ENCODE measurements at places on chromosomes 4 and X.

DNA sequence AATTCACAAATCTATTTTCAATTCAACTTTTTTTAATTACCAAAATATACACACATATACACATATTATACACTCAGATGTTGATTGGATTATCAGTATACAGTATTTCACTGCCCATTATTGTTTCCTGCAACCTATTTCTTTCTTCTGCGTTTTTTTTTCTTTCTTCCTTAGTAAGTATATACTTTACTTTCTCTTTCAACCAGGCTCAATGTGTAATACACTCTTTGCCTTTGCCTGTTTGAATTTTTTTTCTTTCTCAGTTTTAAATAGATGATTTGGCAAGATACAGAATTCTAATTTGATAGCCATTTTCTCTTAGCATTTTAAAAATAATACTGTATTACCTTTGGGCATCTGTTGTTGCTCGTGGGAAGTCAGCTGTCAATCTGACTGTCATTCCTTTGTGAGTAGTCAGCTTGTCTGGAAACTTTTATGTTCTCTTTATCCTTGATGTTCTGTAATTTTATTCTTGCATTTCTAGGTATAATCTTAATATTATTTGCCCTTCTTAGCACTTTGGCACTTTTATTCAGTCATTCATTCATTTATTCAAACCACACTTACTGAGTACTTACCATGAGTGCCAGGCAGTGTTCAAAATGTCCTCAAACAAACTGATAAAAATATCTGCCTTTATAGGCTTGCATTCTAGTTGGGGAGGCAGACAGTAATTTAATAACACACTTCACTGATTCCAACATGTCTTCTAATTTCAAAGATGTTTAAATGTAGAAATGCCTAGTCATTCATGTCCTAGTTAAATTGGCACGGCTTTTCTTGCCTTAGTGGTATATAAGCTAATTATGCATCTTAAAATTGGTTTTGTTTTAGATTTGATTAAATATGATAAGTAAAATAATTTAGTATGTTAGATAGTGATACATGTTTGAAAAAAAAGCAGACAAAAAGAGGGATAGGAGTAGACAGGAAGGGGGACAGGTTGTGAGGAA, 3.7 kb downstream of the USP38 start:
- no peak for DNase-seq

DNA sequence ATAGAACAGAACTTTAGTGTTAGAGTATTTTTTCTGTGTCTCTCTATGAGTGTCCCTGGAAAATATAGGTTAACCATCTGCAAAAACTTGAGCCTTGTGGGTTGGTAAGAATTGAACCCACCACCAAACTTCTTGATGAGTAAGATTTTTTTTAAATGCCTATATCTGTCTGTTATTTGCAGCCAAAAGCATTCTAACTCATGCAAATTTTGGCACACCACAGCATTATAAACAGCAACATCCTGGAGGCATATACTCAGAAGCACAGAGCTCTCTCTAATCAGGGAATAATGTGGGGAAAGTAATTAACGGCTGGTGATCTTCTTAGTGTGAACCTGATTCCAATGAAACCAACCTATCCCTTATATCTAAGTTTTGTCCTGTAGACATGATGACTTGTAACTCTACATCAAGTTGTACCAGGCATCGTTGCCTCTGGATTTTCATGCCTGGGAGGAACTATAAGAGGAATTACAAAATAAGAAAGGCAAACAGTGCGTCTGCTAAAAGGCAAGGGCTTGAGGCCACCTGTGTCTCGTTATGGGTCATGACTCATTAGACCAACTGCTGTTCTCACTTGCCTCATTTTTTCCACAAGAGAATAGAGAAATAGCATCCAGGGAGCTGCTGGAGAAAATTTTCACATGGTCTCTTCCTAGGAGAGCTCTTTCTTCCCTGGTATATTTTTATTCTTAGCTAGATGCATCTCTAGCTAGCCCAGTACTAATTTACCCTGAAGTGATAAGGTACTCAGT, 202.4 kb downstream of the CHIC2 start:
- DNase-seq = no peak

DNA sequence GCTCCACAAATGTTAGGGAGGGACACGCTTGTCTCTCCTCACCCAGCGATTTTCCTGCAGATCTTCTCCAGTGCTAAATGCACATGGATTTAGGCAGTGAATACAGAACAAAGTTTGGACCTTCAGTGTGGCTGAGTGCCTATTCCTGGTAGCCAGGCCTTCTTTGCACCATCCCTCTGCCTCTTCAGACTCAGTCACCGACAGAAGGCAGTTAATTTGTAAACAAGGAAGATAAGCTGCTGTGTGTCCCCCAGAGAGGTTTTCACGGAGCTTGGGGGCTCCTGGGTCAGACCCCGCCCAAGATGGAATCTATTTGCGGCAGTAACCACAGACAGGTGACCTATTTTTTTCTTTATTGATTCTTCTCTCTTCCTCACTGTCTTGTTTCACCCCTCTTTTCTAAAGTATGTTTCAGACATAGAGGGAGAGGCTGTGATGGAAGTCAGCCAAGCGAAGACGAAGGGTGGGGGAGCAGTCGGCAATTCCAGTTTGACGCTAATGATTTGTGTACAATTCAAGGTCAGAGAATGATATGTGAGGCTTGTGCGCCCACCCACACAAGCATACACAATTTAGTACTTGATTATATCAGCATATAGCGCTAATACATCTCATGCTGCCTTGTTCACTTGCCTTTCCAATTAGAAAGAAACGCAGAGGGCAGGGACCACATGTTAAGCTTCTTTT, 200.8 kb downstream of the MGST2 start:
- no peak for DNase-seq

DNA sequence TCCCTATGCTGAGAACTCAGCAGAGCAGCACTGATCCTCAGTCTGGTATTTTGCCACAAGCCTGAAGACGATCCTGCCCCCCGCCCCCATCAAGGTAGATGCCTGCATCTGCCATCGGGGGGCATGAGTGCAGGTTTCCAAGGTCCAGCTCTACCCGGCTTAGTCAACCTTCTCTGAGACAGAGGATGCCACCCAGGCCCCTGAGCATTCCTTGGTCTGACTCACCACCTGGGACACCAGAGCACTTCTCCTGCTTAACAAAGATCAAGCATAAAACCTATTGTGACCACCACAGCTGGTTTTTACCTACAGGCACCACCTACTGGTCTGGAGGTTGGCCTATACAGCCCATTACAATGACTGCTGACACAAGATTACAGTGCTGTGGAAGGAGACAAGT, 1168.1 kb downstream of the PCDH19 start:
- DNase-seq = no peak

GRCh38 chrX:48107717-48108116, 22.7 kb upstream of the SPACA5B start:
- no peak for DNase-seq

DNA sequence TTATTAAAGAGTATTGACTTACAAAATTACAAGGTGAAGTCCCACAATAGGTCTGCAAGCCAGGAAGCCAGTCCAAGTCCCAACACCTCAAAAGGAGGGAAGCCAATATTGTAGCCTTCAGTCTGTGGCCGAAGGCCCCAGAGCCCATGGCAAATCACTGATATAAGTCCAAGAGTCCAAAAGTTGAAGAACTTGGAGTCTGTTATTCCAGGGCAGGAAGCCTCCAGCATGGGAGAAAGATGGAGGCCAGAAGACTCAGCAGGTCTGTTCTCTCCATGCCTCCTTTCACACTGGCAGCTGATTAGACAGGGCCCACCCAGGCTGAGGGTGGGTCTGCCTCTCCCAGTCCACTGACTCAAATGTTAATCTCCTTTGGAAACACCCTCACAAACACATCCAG, 18.1 kb downstream of the TDO2 start:
- DNase-seq = no peak

DNA sequence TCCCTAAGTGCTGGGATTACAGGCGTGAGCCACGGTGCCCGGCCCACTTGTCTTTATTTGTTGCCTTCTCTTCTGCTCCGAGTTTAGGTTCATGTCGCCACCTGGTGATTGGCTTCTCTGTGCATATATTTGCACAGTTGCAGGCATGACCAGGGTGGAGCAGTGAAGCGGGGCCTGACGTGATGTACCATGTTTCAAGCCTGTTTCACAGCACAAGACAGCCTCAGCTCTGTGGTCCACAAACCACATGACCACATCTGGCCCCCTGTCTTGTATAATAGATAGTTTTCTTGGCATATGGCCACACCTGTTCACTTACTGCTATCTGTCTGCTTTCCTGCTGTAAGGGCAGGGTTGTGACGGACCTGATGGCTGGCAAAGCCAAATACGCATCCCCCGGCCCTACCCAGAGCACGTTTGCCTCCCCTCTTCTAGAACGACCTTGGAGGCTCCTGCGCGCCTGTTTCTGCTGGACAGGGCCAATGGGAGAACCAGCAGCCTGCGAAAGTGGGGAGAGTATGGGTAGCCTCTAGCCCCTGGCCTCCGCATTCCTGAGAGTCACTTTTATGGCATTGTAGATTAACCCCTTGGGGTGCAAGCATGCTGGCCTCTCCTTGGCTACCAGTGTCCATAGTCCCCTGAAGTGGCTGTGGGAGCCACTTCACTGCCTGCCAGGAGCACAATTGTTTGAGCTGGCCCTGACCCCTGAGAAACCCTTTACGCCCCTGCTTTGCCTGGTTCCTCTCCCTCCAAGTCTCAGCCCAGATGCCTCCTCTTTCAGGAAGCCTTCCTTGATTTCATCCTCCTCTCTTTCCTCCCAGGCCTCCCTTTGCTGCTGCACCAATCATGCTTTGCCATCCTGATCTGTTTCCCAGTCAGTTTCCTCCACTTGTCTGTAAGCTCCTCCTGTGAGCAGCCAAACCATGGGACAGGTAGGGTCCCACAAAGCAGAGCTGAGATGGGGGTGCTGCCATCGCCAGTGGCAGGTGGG, 6.0 kb upstream of the SH3TC1 start:
- no peak for DNase-seq

GRCh38 chrX:112677167-112677566, 2.6 kb downstream of the LHFPL1 start:
- no peak for DNase-seq

- DNase-seq = no peak
Measured at GRCh38 chr4:107629318-107629717, 90.7 kb downstream of the PAPSS1 start.

DNA sequence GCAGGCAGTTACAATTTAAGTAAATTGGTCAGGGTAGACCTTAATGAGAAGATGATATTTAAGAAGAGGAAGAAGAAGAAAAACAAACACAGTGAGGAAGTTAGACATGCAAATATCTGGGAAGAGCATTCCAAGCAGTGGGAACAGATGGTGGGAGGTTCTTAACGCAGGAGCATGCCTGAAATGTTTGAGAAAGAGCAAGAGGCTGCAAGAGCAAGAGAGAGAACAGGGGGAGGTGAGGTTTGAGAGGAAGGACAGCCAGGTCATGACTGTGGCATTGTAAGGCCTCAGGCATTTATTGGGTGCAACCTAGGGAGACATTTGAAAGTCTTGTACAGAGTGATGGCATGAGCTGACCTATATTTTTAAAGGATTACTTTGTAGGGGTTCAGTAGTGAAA, 136.0 kb downstream of the UGT8 start:
- DNase-seq = no peak

DNA sequence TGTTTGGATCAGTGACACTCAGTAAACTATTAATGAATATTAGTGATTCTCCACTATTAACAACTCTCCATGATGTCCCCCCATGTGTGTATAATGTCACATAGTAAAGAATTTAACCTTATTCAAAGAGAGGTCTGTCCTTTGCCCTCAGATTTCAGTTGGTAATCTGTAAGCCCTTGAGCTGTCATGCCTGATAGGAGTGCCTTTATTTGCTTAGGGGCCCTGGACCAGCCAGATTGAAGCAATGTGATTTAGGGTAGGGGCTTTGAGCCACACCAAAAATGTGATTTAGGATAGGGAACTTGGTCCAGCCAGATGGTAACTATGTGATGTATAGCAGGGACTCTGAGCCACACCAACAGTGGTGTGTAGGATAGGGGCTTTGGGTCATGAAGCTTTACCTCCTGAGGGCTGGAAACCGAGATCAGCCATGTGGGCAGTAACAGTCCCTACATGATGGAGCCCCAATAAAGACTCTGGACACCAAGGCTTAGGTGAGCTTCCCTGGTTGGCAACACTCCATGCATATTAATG, 44.3 kb upstream of the PAGE4 start:
- DNase-seq = no peak

GRCh38 chrX:28609917-28610613, 22.8 kb downstream of the IL1RAPL1 start:
- DNase-seq = no peak

DNA sequence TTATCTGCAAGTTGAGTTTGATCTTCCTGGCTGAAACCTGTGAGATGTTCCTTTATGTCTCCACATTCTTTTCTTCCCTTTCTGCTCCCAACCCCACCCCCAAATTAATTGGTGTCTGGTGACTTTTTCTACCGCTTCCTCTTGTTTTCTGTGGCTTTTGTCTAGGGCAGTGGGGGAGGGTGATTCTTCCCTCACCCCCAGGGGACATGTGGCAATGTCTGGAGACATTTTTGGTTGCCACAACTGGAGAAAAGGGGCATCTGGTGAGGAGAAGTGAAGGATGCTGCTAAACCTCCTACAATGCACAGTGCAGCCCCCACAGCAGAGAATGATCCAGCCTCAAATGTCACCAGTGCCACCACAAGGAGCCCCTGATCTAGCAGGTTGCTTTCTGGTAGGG, 152.9 kb downstream of the NHS start:
- no peak for DNase-seq

DNA sequence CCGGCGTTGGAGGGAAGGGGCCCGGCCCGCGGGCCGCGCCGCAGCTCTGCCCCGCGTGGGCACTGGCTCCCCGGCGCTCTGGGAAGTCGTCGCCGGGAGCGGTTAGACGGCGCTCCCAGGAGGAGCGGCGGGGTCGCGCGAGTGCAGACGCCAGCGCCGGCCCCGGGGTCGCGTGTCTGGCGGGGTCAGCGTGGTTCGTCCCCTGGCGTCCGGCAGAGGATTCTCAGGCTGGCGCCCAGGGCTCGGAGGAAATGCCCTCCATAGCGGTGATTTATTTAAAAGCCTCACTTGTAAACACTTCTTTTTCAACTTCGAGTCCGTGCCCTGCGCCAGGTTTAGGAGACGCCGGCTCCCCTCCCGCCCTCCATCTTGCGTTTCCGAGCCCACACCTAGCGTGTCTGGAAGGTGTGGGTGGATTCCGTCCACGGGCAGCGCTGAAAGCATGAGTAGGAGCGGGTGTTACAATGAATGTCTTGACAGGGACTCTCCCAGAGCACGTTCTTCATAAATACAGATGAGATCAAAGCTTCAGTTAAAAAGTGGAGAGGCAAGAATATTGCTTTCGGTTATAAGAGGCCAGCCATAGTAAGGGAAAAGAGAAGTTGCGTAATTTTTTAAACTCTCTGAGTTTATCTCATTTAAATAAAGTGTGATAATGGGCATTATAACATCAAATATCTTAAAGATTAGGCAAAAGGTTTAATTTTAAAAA, 692 bp downstream of the FAM241A start:
- peak; percentile 78 for DNase-seq

DNA sequence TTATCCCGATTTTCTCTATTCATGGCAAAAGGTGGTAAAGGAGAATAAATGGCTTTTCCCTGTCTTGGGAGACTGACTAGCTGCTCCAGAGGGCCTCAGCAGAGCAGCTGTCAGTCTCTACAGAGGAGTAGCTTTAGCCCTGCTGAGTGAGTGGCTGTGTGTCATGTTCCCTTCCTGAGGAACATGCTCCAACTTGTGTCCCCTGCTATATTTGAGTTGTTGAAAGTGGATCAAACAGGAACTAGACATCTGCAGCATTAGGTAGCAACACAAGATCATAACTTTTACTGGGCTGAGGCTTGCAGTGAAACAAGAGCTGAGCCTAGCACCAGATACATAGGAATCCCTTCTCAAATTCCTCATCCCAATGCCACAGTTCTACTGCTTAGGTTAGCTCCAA, 26.7 kb upstream of the PLAC1 start:
- no peak for DNase-seq

GRCh38 chr4:53306729-53307128, 59.1 kb downstream of the SCFD2 start:
- DNase-seq = no peak

Measured in upper lobe of right lung (tissue), 1 donor.